ENCODE measurements at places on chromosomes 3 and 15.

GRCh38 chr3:195403244-195403643, 39.6 kb downstream of the ACAP2 start:
- no peak for DNase-seq

- DNase-seq, result no peak
Observed at GRCh38 chr3:153142961-153143360, 19.1 kb upstream of the RAP2B start.

DNA sequence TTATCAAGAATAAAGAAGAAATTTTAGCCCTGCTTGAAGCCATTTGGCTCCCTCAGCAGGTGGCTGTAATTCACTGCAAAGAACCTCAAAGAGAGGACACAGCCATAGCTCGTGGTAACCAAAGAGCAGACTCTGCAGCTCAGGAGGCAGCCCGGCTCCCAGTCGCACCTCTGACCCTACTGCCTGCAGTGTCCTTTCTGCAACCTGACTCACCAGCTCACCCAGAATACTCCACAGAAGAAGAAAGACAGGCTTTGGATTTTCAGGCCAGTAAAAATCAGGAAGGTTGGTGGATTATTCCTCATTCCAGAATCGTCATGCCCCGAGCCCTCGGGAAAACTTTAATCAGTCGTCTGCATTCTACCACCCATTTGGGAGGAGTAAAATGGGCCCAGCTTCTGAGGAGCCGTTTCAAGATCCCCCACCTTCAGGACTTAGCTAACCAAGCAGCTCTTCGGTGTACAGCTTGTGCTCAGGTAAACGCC, 38.6 kb downstream of the ZBTB11 start:
- no peak for DNase-seq

DNA sequence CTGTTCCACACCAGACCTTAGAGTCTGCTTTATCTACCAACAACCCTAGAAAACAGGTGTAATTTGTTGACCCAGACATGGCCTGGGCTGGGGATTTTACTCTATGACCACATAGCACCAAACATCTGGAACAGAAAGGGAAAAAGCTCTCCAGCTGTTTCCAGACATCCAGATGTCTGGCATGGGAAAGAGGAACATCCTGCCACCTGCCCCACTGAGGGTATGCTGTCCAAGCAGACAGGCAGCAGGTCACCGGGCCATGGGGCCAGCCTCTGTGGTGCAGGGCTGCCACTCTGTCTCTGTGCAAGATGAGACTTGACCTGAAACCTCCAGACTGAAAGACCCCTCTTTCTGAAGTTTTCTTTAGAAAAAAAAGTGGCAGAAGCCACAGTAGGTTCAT, 359.3 kb upstream of the ICE2 start:
- DNase-seq, result no peak

DNA sequence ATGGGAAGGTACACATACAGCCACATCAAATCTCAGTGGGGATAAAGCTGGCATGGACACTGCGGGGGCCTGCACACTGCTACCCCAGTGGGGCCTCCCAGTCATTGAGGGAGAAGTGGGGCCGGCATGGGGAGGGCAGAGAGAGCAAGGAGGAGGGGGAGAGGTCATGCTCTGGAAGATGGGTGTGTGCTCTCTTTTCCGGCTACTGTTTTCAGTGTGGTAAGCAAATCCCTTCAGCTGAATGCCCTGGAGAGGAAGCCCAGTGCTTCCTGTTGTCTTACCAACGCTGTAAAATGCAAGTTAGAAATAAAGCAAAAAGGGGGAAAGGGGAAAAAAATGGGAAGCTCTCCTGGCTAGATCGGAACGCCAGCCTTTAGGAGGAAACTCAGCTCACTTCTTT, 30.8 kb downstream of the NRROS start:
- no peak for DNase-seq
